ENCODE measurements at places on chromosomes 6 and 20.

GRCh38 chr6:40881501-40881900 is 157.5 kb downstream of the UNC5CL start:
- peak; percentile 14 for DNase-seq

DNA sequence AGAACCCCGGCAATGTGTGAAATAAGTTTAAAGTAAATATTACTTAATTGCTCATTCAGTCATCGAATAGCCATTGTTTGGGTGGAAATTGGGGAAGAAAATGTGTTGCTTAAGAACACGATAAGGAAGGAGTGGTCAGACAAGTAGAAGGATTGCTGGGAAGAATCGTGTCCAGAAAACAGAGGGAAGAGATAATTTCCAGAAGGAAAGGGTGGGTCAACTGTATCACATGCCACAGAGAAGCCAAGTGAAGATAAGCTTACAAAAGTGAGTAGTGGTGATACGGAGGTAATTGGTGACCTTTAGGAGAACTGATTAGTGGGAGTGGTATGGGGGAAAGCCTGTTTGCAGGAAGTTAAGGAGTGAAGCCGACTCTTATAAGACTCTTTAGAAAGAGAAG is 306.2 kb downstream of the SOX4 start:
- DNase-seq: no peak

DNA sequence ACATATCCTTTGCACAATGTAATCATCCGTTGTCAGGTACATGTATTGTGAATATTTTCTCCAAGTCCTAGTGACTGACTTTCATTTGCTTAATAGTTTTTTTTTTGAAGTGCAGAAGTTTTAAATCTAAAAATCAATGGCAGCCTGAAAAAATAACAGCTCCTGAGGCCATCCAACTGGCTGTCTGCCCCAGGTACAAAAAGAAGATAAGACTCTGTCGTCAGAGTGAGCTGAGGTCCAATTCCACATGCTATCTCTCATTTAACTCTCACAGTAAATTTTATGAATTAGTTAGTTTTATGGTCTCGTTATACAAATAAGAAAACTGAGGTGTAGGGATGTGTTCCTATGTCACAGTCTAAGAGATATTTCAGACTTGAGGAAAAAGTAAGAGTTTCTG is 21.0 kb upstream of the SLPI start:
- DNase-seq: no peak

DNA sequence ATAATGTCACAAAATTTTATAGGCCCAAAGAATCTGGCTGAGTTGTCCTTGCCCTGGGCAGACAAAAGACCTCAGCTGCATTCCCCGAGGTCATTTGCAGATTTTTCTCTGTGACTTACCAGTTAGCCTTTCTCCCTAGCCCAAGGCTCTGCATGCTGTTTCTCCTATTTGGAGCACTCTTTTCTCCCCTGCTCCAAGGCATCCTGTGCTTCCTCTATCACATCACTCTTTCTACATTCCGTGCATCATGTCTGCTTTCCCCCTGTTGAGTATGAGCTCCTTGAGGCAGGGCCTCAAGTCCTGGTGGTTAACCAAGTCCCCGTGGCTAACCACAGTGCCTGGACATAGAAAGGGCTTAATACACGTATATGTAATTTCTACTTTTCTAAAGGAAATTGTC is 593 bp upstream of the GSTA3 start:
- DNase-seq: no peak

DNA sequence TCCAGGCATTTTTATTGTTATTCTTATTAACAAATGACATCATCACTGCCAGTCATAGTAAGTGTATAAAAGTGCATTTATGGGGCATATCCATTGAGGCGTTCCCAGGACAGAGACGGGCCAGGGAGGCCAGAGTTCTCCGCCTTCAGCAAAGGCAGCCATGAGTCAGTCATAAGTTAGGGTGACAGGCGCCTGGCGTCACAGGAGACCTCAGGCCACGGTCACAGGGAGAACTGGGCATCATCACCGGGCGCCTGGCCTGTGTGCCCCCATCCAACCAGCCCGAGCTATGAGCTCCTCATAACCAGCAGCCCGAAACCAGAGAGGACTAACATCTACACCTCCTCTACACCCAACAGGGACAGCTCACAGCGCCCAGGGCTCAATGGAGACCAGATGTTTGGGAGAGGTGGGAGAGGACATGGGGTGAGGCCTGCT is 259.2 kb downstream of the DLL1 start:
- no peak for DNase-seq
